Hematopoietic multipotent progenitor cell (in vitro differentiated cells): ENCODE measurements at places on chromosomes 5 and 9.

GRCh38 chr9:18741945-18742344 lies 268.0 kb downstream of the ADAMTSL1 start:
- DNase-seq: no peak

- no peak for DNase-seq
These were observed 50.8 kb downstream of the AMBP start for GRCh38 chr9:114027159-114027862.

DNA sequence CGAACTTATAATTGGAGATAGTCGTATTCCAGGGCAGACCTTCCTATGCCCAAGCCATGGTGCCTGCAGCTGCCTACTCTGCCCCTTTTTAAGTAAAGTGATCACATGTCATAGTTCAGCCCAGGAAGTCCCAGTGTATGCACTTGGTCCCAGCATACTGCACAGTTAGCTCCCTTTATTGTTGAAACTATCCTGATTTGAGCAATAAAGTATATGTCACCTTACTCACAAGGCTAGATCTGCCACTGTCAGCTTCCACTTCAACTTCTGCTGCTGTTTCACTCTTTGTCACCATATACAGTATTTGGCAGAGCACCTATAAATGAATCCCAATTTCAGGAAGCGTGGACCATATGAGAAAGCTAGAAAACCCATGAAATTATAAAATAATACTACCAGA lies 103.8 kb upstream of the PTGER4 start:
- no peak for DNase-seq

DNA sequence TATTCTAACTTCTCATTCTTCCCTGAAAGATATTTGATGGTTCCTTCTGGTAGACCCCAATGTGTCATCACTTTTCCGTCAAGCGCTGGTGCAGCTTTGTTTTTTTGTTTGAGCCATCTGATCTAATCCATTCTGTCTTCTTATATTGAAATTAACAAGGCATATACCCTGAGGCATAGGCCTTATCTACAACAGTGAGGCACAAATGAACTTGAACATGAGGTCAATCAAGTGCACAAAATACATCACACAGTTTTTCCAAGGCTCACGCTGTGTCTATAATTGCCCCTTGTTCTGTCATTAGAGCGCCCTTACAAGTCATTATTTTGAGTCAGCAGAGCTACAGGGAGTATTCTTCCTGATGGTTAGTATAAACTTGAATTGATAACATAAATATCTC lies 406.6 kb downstream of the MAT2B start:
- DNase-seq: no peak

GRCh38 chr5:37812365-37812764 lies 27.5 kb downstream of the GDNF start:
- DNase-seq: no peak

DNA sequence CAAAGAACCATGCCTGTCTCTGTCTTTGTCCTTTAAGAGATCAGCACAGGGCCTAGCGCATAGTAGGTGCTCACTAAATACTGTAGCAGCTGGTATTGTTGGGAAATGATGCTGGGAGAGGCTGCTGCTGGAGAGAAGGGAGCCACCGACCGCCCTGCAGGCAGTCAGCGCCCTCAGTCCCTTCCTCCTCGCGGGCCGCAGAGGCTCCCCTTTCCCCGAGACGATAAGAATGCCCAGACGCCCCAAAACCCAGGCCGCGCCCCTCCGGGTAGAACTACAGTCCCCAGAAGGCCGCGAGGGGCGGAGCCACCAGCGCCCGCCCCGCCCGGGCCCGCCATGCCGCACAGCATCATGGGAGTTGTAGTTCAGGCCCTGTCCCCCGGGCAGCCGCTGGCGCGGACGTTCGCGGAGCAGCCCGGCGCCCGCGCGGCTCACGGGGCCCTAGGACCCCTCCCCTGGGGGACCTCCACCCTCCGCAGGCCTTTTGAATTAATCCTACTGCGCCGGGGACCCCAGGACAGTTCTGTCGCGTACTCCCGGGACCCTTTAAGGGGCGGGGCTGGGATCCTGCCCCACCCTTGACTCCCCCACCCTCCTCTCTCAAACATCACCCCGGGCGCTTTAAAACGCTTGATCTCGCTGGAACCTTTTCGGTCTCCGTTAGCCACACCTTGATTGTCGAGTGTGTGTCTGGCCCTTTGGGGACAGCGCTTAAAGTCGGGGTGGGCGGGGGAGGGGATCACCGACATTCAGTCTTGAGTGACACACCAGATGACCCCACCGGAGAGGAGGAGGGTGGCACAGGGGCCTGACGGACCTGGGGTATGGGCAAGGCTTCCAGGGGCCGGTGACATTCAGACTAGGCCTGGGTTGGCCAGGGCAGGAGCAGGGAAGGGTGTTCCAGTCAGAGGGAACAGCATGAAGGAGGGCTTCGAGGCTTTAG lies 24.8 kb upstream of the IER5L start:
- DNase-seq: peak; percentile 74

DNA sequence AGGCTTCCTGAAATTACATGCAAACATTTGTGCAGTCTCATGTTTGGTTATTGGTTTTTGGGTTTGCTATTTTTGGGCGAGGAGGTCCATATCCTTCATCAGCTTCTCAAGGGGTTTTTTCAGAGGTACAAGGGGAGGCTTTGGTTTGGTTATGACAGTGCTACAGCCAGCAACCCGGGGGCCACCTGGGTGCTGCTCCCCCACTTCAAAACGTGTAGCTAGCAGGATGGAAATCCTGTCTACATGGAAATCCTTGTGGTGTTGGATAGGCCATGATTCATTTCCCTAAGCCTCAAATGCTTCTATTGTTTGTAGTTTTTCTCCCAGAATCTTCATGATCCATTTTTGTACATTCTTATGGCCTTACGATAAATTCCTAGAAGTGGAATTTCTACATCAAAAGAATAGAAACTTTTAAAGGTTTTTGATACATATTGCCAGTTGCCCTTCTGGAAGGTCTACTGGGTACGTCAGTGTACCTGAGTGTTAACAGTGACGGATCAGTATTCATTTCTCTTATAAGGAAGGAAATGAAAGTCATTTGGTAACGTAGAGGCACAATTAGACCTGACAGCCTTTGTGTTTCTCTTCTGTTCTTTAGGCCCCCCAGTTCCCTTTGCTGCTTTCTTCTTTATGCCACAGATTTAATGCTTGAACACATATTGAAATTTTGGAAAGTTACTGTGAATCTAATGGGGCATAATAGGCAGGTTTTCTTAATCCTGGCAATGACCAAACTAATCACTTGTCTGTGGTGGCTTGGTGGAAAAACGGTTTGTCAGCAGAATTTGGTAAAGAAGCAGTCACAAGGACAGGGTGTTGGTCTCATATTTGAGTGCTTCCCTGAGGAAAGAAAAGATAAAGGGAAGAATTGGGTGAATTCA lies 69.7 kb upstream of the ABL1 start:
- no peak for DNase-seq

- no peak for DNase-seq
These were observed 109.1 kb upstream of the TRPC7 start for GRCh38 chr5:136474466-136474865.

- DNase-seq: peak; percentile 57
These were observed 51.2 kb upstream of the TESK1 start for GRCh38 chr9:35553670-35554543.

DNA sequence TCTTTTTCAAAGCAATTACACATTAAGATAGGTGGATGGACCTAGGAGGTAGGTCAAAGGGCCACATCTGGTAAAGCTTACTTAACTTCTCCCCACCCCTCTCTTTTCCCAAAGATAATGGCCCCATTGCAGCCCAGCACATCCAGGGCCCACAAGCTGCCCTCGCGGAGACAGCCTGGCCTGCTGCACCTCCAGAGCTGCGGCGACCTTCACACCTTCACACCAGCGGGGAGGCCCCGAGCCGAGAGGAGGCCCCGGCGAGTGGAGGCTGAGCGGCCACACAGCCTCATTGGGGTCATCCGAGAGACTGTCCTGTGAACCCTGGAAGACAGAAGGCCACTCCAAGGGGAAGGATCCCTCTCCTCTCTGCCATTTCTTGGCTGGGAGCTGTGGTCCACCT lies 66.5 kb downstream of the ENTREP1 start:
- DNase-seq: no peak

DNA sequence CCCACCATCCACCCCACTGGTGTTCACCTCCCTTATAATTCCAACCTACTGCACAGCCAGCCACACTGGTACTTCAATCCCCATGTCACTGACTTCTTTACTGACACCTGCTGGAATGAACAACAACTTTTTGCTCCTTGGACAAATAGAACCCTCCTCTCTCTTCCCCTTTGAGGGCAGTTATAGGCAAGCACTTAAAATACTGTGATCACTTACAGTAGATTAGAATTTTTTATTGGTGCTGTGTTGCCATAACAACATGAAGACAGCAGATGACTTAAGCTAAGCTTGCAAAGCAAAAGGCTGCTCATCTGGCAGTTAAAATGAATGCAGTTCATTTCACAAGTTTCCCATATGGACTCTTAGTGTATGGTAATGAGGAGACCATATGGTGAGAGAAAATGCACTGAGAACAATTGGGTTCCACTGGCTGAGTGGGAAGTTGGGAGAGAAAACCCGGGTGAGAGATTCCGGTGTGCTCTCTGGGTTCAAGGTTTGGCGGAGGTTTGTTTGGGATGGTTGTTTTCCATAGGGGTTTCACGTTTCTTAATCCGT lies 374.3 kb downstream of the EBF1 start:
- DNase-seq: no peak

DNA sequence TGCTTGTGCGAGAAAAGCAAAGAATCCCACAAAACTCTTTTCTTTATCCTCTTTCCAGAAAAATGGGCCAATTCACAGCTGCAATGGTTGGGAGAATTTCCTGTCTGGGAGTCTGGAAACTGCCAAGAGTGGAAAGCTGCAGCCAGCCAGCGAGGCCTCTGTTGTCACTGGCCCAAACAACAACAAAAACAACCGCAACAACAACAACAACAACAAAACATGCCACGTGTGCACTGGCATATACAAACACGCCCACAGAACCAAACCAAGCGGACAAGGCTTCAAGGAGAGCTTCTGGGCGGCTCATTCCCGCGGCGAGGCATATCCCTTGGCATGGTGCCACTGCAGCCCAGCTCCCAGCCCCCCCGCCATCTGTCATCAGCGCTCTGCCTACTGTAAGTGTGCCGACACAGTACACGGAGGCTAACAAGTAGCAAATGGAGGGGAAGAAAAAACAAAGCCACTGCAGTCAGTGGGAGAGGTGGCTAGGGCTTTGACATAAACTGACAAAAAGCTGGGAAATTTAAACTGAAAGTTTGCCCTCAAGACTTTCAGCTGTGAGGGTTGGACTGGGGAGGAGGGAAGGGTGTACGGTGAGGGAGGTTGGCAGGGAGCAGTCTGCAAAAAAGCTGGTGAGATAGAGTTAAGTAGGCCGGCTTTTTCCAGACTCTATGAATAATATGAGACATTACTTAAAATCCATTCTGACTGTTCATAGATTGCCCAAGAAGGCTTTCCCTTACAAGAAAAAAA lies 165.0 kb upstream of the ZNF462 start:
- no peak for DNase-seq

DNA sequence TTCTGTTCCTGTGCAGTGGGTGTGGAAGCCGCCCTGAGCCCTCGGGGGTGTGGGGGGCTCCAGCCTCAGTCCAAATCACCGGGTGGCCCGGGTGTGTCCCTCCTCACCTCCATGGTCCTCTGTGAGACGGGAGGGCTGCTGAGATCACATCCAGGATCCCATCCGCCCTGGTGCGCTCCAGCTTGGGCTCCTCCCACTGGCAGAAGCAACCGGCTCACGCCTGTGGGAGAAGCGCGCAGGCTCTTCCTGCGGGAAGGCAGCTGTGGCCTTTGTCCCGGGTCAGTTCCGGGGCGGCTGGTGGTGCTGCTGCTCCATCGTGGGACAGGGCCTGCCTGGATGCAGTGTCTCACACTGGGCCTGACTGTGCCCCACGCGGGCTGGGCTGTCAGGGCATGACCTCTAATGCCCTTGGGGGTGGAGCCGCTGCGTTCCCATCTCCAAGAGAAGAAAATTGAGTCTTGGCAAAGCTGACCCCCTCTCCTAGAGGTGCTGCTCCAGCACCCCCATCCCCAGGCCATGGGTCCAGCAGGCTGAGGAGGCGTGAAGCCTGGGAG lies 18.5 kb downstream of the OLFM1 start:
- DNase-seq: no peak

DNA sequence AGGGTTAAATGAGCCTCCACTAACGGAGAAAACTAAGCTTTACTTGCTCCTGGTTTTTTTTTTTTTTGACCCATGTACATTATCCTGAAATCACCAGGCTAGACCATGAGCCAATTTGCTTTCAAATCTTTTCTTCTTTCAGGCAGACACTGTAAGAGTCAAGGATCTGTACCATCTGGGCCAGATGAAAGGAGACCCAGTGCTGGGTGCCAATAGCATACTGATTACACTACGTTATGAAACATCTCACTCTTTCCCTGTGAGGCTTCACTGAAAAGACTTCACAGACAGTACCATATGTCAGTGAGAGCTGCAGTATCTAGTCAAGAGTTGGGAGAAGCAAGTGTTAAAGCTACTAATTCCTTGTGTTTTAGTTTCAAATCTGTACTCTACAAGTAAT lies 161.2 kb upstream of the PTPRD start:
- no peak for DNase-seq

DNA sequence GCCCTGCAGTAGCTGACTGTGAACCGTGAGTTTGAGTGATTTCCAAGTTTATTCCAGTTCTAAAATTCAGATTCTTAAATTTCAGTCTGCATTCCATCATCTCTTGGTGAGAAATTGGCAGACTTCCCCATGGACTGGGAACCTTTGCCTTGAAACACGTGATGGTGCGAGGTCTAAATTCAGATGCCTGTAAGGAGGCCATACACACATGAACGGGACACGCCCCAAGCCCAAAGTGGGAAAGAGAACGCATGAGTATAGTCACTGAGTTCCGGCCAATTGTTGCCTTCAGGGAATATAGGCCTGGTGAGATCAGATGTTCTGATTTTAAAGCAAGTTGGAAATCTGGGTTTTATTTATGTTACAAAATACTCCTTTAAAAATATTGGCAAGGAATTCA lies 1084.4 kb upstream of the WWC1 start:
- no peak for DNase-seq

GRCh38 chr9:92962846-92963245 lies 15.5 kb downstream of the FGD3 start:
- no peak for DNase-seq

GRCh38 chr9:109588415-109588814 lies 90.3 kb upstream of the PTPN3 start:
- no peak for DNase-seq

DNA sequence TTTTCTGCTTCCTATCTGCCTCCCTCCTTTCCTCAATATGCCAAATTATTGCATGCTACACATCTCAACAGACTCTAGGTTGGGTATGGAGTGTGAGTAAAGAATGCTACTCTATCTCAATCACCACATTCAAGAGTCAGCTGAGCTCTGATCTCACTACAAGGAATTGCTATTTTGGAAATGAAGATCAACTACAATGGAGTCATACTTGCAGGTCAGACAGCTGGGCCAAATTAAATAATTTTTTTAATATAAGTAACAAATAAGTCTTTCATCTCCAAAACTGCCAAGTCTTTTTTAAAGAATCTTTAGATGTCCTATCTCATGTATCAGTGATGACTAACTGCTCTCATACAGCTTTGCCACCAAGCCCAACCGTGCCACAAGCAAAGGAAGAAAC lies 64.0 kb downstream of the DEPDC1B start:
- no peak for DNase-seq

DNA sequence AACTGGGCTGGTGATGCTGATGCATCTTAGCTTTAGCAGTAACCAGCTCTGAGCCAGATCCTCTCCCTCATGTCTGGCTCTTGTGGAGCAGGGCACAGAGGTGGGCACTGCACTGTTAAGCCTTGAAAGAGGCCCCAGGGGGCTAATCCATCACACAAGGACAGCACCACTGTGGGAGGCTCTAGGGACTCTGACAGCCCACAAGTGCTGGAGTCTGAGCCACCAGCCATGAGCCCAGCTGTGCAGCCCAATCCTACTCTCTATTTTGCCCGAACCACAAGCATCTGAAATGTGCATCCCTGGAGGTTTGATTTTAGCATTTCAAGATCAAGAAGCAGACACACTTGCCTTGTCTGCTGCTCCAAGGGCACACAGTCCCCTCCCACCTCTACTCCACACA lies 407.1 kb upstream of the TRPC7 start:
- no peak for DNase-seq
